ENCODE measurements at places on chromosomes 1 and 21.

DNA sequence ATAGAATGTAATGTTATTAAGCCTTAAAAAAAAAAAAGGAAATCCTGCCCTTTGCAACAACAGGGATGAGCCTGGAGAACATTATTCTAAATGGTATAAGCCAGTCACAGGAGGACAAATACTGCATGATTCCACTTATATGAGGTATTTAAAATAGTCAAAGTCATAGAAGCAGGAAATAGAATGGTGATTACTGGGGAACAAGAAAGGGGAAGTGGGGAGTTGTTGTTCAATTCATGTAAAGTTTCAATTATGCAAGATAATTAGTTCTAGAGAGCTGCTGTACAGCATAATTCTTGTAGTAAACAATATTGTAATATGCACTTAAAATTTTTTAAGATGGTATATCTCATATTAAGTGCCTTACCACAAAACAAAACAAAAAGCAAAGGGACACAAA lies 13.2 kb downstream of the FCER1A start:
- DNase-seq: no peak

- no peak for DNase-seq
Observed at GRCh38 chr1:76474922-76475321, 392.4 kb upstream of the ST6GALNAC5 start.

DNA sequence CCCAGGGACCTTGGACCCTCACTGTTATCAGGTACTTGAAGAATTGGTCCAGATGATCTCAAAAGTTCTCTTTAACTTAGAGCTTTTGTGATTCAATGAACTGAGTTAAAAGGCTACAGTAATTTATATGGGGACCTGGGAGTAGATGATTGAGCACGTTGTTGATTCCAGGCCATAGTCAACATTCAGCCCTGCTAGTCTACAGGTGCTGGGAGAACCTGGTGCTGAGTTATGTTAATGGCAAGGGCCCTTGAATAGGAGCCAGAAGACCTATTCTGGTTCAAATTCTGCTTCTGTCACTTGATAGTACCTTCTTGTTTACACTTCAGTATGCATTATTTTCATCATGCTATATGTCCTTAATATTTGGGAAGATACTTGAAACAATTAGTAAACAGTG lies 11.2 kb downstream of the DYRK3 start:
- DNase-seq: no peak

DNA sequence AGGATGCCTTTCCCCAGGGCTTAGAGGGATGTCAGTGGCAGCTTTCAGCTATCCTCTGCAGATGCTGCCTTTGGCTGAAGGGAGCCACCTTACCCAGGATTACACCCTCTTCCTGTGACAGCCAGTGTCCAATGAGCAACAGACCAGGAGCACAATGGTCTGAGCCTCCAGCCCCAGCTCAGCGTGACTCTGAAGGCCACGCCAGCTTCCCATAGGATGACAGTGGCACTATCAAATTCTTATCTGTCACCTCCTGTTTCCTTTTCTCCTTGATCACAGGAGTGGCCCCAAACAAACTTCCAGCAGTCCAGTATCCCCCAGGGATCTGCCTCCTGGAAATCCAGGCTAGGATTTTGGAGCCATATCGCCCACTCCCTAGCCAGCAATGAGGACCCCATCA lies 226.9 kb downstream of the SETD4 start:
- DNase-seq: no peak

GRCh38 chr1:41751804-41752513 lies 166.8 kb downstream of the HIVEP3 start:
- DNase-seq: no peak

DNA sequence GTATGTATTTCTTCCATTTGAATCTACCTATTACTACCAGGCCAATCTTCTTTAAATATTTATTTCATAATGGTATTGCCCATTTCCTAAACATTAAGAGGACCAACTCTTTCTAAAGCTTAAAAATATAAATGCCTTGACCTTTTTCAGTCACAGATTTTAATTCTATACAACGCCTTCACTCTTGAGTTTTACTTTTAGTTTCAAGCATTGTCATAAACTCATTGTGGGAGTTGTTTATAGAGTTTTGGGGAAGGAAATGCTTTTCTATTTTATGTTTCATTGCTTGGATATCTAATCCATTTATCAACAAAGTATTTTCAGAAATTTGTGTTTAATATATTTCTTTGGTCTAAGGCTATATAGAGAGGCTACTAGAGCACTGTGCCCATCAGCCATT lies 155.8 kb downstream of the DPYD start:
- DNase-seq: no peak

GRCh38 chr1:67601539-67601938 lies 83.5 kb upstream of the GADD45A start:
- DNase-seq: no peak

- DNase-seq: no peak
Observed at GRCh38 chr1:108072776-108073175, 107.8 kb upstream of the VAV3 start.

DNA sequence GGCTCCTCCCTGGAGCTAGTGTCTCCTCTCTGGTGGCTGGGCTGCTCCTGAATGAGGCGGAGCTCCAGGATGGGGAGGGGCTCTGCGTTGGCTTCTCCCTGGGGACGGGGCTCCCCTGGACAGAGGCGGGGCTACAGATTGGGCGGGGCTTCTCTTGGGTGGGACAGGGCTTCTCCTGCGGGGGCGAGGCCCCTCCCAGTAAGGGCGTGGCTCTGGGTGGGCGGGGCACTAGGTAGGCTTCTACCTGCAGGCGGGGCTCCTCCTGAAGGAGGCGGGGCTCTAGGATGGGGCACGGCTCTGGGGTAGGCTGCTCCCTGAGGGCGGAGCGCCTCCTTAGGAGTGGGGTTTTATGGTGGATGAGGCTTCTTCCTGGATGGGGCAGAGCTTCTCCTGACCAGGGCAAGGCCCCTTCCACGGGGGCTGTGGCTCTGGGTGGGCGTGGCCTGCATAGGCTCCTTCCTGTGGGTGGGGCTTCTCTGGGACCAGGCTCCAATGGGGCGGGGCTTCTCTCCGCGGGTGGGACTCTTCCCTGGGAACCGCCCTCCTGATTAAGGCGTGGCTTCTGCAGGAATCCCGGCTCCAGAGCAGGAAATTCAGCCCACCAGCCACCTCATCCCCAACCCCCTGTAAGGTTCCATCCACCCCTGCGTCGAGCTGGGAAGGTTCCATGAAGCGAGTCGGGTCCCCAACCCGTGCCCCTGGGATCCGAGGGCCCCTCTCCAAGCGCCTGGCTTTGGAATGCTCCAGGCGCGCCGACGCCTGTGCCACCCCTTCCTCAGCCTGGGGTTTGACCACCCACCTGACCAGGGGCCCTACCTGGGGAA lies 22.7 kb upstream of the ARF1 start:
- DNase-seq: no peak

DNA sequence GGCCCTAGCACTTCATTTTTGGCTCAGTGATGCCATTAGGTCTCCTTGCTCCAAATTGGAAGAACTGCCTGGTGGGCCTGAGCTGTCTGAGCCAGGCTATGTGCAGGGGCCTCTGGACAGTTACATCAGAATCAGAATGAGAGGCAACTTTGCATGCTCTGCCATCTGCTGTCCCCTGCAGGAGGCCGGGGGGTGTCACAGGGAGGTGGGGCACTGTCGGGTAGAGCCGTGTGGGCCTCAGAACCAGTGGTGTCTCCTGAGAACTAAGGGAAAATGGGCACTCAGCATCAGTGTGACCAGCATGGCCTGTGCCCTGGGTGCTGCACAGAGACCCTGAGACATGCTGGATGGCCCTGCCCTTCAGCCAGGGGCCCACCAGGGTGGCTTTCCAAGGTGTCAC lies 47.0 kb upstream of the COL6A1 start:
- no peak for DNase-seq

DNA sequence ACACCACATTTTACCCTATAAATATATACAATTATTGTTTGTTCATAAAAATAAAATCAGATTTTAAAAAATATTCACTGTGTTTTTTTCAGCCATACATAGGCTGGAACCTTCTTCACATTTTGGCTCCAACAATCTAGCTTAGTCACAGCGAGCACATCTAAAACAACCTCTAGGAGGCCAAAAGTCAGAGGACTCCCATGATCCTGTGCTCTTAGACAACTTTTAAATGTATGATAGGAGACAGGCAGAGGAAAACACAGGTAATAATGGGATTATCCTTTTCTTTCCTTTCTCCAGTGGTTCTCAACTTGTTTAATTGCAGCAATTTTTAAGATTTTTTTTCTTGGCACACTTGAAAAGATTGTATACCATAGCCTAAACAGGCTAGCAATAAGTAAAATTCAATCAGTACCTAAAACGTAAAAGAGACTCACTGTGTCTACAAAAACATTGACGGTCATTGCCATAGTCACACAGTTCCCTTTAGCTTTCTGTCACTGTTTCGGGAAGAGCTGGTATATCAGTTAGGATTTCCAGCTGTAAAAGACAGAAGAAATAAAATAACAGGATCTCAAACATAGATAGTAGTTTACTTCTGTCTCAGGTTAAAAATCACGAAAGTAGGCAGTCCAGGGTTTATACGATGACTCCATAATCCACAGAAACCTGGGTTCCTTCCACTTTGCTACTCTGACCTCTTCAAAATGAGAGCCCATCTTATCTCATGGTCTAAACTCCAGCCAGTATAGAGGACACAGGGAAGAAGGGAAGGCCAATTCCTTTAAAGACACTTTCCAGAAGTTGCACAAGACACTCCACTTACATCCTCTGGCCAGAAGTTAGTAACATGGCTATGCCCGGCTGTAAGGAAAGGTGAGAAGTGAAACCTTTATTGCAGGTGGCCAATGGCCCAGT lies 39.2 kb upstream of the CR1L start:
- DNase-seq: no peak

GRCh38 chr1:150809651-150810050 lies 1.6 kb upstream of the CTSK start:
- no peak for DNase-seq

- DNase-seq: no peak
Observed at GRCh38 chr1:215022204-215022603, 60.3 kb upstream of the KCNK2 start.

DNA sequence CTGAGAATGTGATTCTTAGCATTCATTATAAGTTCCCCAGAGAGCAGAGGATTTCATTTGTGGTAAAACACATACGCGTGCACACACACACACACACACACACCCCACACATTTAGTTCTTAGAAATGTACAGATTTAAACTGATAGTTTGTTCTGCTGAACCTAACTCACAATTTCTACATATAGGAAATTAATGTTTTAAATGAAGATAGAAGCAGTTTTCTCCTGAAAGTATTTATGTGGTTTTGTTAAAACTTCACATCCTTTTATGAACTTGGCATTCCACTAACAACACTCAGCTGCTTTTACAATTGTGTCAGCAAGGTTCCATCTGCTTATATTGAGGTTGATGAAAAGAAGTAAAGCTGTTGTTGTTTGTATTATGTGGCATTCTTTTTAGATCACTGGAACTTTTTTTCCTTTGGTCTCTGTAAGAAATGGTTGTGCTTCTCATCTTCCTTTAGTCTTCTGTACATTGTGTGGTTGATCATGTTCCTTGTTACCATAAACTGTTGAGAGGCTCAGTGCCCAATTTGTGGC lies 41.6 kb downstream of the AK4 start:
- no peak for DNase-seq

DNA sequence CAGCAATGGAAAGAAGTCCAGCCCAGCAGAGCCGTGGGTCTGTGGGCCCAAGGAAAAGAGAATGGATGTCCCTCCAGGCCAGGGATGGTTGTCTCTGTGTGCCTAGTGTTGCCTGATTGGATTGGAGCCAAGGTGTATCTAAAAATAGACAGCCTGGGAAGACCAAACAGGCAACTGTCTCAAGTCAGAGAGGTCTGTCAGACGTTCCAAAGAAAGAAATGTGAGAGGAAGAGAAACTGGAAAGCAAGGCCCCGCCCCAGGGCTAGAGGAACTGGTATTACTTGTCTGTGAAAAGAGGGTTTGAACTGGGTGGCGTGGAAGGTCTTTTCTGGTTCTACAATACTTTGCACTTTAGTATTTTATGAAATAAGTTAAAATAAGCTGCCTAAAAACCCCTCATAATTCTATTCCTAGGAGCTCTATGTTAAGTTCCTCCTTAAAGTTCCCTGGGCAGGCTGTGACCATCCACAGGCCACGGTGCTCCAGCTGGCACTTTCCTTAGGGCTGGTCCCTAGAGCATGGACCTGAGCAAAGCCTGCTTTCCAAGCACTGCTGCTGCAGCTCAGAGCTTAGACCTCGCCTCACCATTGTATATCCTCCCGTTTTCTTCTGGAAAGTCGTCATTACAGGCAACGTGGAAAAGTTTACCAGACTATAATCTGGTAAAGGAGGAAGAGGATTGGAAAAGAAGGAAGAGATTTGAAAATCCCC lies 151.6 kb downstream of the DISC1 start:
- DNase-seq: no peak

- DNase-seq: no peak
Observed at GRCh38 chr1:186043296-186043695, 309.1 kb downstream of the HMCN1 start.

DNA sequence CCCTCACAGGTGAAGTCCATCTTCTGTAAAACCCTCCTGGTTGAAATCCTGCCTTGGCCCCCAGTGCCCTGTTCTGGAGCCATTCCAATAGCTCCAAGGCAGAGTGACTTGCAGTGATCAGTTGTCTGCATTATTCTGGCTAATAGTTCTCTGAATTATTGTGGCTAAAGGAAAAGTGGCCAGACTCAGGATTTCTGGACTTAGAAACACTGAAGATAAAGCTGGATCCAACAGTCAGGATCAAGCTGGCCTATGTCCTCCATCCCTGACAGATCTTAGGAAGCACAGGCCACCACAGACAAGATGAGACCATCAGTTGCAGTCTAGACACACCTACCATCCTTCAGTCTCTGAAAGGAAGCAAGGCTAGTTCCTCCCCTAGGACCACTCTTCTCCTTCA lies 801 bp upstream of the C2CD4D start:
- DNase-seq: no peak

DNA sequence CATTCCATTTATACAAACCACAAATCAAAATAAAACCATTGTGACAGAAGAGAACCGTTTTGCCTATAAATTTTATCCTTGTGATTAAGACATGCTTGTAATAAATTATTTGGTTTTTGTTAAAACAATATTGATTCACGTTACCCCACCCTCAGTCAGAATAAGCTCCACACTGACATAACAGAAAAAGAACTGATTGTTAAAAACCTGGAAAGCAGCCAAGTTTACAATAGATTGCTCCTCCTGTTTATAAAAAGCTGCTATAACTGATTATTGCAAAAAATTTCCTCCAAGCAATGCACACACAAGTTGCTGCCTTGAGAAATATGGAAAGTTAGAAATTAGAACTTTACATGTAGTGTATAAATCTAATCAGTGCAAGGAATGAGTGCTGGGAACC lies 263.5 kb downstream of the SETD4 start:
- DNase-seq: no peak

DNA sequence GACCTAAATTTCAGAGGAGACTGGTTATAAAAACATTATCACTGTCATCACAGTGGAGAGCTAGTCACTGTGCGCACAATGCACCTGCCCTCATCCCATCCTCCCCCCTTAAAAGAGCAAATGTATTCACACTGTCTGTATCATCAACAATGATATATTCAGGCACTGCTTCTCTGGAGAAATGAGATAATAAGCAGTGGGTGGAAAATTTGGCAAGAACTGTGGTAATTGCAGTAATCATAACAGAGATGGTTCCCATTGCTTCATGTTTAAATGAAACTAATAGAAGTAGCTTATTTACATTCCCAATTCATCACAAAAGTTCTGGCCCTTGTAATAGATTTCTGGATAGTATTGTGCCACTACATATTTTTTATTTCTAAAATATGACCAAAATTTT lies 867.4 kb upstream of the ADGRL2 start:
- no peak for DNase-seq

- no peak for DNase-seq
Observed at GRCh38 chr1:240352769-240353168, 259.2 kb downstream of the GREM2 start.

All from right forelimb (tissue), 1 donor.